ENCODE measurements at places on chromosomes 1 and 21.

DNA sequence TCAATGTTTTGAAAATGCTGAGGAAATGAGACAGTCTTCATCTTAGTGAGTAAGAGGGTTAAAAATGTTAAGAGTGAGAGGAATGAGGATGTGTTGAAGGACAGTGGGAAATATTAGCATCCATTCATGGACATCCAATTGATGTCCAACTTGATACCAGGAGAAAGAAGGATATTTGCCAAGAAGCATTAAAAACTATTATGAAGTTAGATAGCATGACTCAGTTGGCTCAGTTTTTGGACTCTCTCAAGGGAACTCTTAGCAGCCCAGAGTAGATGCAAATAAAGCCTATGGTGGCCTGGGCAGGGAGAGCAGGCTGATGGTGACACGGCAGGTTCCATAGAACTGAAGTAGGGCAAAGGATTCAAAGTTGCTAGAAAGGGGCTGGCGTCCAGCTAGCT lies 171.0 kb downstream of the ZZZ3 start:
- no peak for DNase-seq

DNA sequence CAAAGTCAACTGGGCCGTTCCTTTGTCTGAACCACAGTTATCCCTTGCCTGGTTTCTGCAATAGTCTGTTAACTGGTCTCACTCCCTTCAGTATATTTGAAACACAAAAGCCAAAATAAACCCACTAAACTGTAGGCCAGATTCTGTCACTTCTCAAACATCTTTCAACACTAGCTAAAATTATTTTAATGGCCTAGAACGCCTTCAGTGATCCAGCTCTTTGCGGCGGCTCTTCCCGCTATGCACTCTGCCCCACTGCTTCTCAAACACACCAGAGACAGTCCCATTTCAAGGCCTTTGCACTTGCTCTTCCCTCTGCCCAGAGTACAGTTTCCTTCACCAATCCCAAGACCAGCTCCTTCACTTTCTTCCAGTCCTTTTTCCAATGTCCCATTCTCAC lies 9.2 kb downstream of the SAMSN1 start:
- no peak for DNase-seq

DNA sequence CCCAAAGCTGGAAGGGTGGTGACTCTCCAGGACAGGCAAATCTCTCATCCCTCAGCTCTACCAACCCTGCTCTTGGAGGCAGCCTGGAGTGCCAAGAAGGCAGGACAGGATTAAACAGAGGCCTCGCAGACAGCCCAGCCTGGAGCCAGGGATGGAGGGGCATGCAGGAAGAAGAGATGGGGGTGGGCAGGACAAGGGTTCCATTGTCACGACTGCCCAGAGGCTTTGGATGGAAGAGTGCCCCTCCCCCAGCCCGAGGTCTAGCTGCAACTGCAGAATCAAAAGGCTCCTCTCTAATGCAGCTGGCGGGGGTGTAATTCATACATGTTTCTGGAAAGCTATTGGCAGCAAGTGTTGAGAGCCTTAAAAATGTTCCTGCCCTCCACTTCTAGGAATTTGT lies 8.8 kb downstream of the RAB7B start:
- no peak for DNase-seq

DNA sequence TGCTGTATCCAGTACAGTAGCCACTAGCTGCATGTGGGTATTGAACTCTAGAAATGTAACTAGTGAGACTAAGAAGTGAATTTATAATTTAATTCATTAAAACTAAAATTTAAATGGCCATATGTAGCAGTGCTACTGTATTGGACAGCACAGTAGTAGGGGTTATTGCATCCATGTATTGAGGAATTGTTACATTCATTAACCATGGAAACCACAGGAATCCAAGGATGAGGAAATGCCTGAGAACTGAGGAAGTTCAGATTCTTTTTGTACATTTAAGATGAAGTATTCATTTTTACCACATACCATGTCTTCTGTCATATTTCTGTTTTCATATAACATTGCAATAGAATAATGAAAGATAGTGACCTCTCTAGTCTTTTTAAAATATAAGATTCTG lies 2.6 kb downstream of the MTF2 start:
- DNase-seq, result no peak

DNA sequence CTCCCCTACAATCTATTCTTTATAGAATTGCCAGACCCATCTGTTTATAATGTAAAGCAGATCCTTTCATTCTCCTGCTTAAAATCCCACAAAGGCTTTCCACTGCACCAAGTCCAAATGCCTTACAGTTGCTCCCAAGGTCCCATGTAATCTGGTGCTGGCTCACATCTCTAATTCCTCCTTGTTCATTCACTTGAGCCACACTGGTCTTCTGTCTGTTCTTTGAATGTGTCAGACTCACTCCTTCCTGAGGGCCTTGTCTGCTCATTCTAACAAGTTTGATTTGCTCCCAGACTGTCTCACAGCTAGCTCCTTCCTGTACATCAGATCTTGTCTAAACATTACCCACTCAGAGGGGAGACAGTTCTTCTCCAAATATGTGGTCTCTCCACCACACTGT lies 38.9 kb downstream of the ALG14 start:
- DNase-seq, result no peak

- DNase-seq, result no peak
Measured at GRCh38 chr1:48726139-48726538, 50.6 kb downstream of the BEND5 start.

DNA sequence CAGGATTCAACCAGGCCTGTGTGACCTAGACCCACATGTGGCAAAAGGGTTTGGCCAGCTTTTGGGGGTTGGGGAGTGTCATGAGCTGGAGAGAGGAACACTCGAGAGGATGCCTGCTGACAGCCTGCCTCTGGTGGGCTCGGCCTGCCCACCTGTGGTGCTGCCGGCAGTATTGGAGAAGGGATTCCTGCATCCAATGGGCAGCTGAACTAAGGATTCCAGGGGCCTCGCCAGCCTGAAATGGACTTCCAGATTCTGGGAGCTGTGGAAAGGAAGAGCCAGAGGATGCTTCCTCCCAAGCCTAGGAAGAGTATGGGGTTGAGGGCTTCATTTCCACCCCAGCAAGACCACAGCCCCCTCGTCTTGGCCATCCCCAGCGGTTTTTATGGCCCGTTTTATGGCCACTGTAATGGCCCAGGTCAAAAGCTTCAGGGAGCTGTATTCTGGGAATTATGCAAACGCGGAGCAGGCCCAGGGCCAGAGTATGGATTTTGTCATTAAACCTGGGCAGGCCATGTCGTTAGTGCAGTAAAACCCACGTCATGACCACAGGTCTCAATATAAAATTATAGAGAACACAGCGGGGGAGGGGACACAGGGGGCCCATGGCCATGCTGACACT lies 63.6 kb downstream of the TMEM53 start:
- no peak for DNase-seq

- DNase-seq, result no peak
Measured at GRCh38 chr21:37253991-37254390, 13.1 kb downstream of the VPS26C start.

- no peak for DNase-seq
Measured at GRCh38 chr1:51418384-51418959, 88.1 kb upstream of the TTC39A start.

DNA sequence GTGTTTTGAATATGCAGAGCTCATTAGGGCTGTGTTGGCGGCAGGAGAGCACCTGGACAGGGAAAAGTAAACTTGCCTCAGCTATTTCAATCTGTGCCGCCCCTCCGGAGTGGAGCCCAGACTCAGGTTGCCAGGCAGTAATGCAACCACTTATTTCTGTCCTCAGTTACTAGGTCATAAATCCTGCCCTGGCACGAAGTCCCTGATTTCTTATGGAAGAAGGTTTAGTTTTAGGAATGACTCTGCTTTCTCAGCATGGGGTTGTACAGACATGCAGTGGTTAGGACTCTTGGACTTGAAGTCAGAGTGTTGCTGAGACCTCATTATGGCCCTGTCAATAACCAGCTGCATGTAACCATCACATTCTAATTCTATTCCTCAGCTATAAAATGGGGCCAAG lies 98.3 kb upstream of the FGGY start:
- DNase-seq, result no peak

GRCh38 chr1:17192394-17193221 lies 12.3 kb upstream of the PADI1 start:
- DNase-seq, result no peak

DNA sequence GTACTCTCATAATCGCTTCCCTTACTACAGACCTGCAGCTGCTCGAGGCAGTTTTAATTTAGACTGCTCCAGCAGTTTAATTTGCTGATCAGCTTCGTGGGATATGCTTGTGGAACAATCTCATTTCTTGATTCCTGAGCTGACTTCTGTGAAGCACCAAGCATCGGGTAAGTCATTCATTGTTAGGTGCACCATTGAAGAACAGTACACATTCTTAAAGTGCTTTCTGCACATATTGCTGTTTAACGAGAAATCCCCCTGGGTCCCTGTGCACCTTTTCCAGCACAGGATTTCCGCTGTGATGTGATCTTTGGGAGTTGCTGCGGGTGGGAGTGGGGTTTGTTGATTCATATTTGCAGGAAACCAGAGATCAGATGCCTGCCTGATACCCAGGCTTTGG lies 9.1 kb downstream of the GALNT2 start:
- DNase-seq, result no peak

- DNase-seq, result no peak
Measured at GRCh38 chr21:27196651-27197050, 229.8 kb upstream of the ADAMTS5 start.
